ENCODE measurements at places on chromosomes 16 and 17.

GRCh38 chr17:1640329-1641064 is 5.0 kb downstream of the SCARF1 start:
- DNase-seq = no peak

DNA sequence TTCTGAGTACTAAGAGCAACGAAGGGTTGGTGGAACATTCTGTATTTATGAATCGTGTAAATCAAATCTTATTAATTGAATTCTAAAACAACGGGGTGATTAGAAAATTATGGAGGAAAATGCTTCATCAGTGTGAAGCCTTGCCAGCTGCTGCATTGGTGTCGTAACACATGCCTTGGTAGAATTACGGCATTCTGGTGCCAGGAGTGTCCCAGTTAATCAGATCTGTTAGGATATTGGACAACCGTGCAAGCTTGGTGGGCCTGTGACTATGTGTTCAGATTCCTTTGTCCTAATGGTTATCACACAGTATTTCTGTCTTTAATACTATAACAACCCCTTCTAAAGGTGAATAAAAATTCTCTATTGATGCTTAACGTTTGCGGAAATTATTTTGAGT is 44.2 kb upstream of the TANC2 start:
- DNase-seq = no peak

GRCh38 chr17:30380643-30381339 is 2.1 kb downstream of the CPD start:
- DNase-seq = no peak

DNA sequence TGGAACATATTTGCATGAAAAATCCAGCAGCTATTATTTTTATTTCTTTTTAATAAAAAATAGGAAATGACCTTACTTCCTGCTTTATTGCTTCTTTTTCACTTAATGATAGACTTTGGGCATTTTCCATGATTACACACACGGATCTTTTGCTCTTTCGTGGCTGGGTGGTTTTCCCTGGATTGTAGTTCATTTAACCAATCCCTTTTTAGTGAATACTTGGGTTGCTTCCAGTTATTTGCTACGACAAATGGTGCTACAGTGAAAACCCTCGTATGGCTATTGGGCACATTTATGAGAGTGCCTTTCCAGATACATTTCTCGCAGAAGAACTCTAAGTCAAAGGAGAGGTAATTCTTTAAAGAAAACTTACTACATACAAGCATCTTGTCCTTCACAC is 38.6 kb downstream of the FOXL1 start:
- no peak for DNase-seq

DNA sequence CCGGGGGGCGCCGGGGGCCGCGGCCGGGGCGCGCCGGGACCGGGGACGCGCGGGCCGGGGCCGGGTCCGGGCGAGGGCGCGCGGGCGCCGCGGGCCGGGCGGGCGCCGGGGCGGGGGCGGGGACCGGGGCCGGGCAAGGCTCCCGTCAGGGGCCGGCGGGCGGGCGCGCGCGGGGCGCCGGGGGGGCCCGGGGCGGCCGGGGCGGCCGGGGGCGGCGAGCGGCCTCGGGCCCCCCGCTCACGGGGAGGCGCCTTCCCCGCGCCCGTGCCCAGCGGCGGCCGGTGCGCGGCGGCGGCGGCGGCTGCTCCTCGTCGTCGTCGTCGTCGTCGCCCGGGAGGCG is 563 bp downstream of the ZCCHC14 start:
- DNase-seq = no peak

GRCh38 chr16:23898682-23899430 is 63.1 kb downstream of the PRKCB start:
- DNase-seq = no peak

DNA sequence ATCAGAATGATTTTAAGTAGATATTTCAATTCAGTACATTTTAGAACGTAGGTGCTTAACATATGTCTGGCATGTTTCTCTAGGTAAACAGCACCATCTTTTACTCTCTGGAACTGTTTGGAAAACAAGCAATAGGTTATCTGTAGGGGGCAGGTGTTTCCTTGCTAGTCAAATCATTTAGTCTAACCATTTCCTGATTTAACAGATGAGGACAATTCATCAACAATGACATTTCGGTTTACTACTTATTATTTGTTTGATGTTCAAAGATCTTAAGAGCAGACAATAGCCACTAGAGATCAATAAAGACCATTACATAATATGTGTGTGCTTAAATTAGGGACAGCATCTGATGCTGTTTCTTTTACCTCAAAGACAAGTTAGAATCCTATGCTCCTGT is 173.1 kb downstream of the CEP112 start:
- no peak for DNase-seq

- no peak for DNase-seq
These were observed 19.3 kb downstream of the PHKB start for GRCh38 chr16:47480410-47480809.

DNA sequence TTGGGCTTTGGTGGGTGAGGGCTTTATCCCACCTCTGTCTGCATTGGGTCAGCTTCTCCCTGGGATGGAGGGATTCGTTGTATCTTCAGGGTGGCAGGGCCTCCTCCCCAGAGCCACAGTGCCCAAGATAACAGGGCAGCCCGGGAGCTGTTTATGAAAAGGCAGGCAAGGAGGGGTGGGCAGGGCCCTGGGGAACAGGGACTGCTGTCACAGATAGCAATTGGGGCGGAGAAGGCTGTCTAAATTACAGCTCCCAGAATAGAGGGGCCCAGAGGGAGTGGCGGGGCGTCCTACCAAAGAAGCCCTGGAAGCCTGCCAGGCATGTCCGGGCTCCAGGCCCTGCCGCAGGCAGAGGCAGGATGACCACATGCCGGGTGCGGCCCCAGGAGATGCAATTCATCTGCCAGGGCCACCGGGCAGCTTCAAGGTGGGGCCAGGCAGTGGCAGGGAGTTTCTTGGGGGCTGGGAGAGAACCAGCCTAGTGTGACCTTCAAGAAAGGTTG is 18.8 kb upstream of the PHOSPHO1 start:
- DNase-seq = no peak

DNA sequence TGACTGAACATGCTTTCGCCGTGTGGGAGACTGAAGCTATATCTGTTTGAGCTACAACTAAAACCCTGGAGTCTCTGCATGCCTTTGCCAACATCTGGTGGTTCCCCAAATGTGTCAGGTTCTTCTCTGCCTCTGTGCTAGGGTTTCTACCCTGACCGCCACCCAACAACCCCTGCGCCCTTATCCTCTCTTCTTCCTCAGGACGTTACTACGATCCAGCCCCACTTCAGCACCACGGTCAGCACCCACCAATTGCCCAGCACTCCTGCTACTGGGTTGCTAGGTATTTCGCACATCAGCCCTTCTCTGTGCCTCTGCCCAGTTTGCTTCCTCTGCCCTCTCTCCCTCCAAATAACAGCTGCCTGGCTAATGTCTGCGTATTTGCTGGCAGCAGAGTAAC is 106.3 kb upstream of the HSBP1 start:
- DNase-seq = no peak

DNA sequence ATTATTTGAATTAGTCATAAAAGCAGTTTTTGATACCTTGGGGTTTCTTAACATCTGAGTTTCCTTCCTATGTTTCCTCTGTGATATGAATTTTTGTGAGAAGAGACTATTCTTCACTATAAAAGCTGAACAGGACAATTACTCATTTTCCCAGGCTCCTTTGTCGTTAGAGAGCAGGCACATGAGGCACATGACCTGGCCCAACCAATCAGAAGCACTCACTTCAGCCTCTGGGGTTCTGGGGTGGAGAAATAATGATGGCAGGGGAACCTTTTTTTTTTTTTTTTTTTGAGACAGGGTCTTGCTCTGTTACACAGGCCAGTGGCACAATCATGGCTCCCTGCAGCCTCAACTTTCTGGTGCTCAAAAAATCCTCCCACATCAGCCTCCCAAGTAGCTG is 145.5 kb upstream of the ASIC2 start:
- DNase-seq = no peak

DNA sequence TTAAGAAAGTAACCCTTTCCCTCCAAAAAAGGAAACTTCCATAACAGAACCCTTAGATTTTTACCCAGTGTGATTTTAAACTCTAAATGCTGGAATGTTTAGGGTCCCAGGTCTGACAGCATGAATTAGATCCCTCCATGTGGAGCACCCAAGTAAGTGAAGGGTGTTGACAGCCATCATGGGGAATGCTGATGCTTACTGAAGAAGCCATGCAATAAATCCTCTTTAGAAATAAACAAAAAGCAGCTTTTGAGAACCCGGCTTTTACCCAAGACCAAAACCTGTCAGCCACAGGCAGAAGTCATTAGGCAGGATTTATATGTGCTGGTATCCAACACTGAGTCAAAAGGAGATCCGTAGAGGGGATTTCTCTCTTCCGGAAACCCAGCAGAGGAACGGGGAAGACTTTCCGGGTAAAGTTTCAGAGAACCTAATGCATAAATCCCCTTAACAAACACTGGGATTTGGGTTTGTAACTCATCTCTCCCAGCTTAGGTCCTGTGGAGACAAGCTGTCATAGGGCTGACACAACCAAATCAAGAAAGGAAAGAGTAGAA is 287.5 kb downstream of the IRX3 start:
- DNase-seq = no peak

- DNase-seq = peak; percentile 34
These were observed 656 bp upstream of the GEMIN4 start for GRCh38 chr17:752620-753219.

- DNase-seq = no peak
These were observed 45.0 kb upstream of the ARHGAP44 start for GRCh38 chr17:12744298-12744697.

DNA sequence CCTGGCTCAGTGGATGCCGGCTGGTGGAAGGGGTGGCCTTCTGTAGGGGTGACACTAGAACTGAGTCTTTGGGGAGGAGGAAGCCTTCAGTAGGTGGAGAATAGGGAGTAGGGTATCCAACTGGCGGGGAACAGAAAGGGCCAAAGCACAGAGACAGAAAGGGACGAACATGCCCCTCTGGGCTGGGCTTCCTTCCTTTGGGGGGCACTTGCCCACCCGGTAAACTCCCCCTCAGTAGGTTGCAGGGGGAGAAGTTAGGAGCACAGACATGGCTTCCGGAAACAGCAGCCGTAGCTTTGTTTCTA is 774 bp downstream of the ENGASE start:
- DNase-seq = no peak

- no peak for DNase-seq
These were observed 3.7 kb downstream of the RHBDL3 start for GRCh38 chr17:32269377-32269776.

DNA sequence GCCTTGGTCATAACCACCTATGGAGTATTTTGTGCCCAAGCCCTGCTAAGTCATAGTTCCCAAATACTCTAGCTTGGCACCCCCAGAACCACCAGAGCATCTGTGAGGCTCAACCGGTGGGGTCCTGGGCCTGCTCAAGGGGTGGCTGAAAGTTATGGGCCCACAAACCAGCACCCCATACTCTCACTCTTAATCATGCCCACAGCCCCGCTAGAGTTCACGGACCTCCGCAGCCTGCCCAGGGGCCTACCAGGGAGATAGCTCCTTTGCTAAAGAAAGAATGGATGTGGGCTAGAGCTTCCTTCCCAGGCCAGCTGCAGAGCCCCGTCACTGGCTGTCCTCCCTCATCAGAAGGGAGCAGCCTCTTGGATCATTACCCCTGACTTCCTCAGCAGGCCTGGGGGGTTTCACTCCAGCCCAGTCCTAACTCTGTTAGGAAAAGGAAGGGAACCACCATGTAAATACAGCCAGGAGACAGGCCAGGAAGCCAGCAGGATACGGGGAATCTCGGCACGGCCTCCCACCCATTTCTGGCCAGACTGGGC is 1.4 kb downstream of the GIT1 start:
- no peak for DNase-seq

- DNase-seq = no peak
These were observed 10.0 kb upstream of the ABCA3 start for GRCh38 chr16:2350500-2350899.

DNA sequence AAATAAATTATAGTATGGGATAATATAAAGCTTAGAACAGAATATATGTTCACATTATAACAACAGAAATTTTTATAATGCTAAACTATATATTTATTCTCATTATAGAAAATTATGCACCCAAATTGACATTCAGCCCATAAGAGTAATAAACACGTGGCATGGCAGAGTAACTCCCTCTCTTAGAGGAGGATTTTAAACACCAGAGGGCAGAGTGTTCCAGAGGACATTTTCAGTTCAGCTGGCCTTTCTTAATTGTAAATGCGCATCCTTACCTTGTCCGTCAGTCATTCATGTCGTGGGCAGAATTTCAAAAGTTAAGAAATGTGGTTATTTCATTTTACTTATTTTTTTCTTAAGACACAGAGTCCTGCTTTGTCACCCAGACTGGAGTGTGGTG is 147.1 kb downstream of the TANC2 start:
- DNase-seq = no peak

- DNase-seq = peak; percentile 59
These were observed 32.8 kb upstream of the NUDT16L1 start for GRCh38 chr16:4660454-4661007.

DNA sequence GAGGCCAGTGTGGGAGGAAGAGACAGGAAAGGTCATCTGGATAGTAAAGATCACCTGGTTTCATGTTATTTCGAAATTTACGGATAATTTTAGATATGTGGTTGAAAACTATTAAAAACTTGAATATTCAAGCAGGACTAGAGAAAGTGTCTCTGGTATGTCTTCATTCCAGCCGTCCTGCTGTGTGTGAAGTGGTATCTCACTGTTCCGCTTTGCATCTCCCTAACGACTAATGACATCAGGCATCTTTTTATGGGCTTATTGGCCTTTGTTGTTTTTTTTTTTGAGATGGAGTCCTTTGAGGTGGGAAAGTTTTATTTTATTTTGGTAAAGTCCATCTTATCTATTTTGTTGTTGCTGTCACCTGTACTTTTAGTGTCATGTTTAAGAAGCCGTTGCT is 214.4 kb upstream of the CHMP6 start:
- DNase-seq = no peak

DNA sequence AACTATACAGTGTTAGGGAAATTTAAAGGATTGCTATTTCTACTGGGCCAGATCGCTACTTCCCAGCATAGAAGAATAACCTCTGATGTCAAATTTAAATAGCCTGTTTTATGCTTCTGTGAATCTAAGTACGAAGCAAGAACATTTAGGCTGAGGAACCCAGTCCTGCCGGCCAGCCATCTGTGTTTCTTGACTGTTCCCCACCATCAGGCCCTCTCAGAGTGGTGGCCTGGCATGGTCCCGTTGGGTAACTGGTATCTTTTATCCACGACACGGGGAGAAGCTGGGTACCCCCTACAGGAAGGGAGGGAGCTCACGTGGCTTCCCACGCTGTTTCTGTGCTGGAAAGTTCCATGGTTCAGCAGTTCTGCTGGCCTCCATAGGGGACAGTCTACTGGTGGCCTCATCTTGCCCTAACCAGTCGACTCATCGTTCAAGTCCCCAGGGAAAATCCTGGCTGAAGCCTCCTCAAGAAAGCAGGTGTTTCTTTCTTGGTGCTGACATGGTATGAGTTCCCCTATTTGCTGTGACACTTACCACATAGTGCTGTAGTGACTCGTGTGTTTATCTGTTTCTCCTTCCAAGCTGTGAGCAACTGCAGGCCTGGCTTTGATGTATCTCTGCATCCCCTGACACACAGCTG is 201.7 kb upstream of the NLRP1 start:
- DNase-seq = no peak

- DNase-seq = no peak
These were observed 242.1 kb upstream of the NLRP1 start for GRCh38 chr17:5826384-5826783.
